ENCODE measurements at places on chromosomes 7 and 10.

- DNase-seq: no peak
These were observed 75.1 kb upstream of the PTPRZ1 start for GRCh38 chr7:121797657-121798452.

GRCh38 chr7:100765250-100765649 lies 31.9 kb downstream of the ZAN start:
- DNase-seq: no peak

DNA sequence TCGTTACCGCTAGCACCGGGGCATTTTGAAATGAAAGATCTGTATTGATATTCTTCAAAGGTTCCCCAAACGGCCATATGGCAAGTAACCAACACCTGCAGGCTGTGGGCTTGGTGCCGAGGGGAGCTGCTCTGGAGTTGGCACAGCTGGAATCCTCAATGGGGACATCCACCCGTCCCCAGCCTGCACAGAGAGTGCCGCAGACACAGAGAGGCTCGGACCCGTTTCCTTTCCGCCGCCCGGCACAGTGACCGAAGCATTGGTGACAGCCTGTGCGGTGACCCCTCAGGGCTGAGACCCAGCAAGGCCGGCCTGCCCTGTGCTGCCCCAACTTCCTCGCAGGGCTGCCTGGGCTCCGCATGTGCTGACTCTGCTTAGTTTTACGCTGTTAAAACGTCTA lies 4.5 kb downstream of the CFAP46 start:
- DNase-seq: no peak

- DNase-seq: no peak
These were observed 481.6 kb downstream of the TNS3 start for GRCh38 chr7:47100148-47100816.

DNA sequence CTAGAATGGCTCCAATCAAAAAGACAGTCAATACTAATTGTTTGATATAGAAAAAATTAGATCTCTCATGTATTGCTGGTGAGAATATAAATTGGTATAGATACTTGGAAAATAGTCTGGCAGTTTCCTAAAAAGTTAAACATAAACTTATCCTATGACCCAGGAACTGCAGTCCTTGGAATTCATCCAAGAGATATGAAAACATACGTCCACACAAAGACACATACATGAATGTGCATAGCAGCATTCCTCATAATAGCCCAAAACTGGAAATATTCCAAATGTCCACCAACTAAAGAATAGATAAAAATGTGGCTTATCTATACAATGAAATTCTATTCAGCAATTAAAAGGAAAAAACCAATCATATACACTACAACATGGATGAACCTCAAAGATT lies 128.4 kb downstream of the ZFAND4 start:
- DNase-seq: no peak

- no peak for DNase-seq
These were observed 46.4 kb downstream of the KMT2E start for GRCh38 chr7:105060437-105060836.

- DNase-seq: no peak
These were observed 30.9 kb downstream of the CAMK2B start for GRCh38 chr7:44294325-44295069.

DNA sequence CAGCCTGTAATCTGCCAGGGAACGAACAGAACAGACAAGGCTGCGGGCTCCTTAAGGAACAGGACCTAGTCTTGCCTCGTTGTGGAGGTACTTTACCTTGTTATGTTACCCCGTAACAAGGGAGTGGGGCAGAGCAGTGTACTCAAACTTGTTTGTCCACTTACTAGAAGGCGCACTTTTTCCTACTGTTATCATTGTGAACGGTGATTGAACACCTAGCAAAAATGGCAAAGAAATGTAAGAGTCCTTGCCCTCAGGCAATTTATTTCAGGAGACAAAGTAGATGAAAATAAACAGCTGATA lies 620 bp upstream of the IMPDH1 start:
- DNase-seq: no peak

- no peak for DNase-seq
These were observed 97.2 kb downstream of the SLC25A13 start for GRCh38 chr7:96224685-96225084.

DNA sequence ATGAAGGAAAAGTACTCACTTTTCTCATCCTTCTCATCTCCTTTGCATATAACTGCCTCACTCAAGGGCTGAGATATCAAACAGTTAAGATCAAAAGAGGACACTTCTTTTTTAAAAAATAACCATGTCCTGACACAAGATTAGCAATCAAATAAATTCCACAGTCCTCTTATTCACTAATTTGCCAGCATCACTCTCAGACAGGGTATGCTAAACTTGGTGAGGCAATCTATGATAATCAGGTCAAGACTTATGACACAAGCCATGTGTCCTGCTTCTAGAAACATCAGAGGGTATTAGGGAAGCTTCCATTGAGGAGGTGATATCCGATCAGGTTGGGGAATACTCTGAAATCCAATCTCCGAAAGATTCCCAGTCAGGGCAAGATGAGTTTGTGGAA lies 10.4 kb downstream of the PANK1 start:
- DNase-seq: no peak

- no peak for DNase-seq
These were observed 3.8 kb downstream of the RTKN2 start for GRCh38 chr10:62264702-62265436.

DNA sequence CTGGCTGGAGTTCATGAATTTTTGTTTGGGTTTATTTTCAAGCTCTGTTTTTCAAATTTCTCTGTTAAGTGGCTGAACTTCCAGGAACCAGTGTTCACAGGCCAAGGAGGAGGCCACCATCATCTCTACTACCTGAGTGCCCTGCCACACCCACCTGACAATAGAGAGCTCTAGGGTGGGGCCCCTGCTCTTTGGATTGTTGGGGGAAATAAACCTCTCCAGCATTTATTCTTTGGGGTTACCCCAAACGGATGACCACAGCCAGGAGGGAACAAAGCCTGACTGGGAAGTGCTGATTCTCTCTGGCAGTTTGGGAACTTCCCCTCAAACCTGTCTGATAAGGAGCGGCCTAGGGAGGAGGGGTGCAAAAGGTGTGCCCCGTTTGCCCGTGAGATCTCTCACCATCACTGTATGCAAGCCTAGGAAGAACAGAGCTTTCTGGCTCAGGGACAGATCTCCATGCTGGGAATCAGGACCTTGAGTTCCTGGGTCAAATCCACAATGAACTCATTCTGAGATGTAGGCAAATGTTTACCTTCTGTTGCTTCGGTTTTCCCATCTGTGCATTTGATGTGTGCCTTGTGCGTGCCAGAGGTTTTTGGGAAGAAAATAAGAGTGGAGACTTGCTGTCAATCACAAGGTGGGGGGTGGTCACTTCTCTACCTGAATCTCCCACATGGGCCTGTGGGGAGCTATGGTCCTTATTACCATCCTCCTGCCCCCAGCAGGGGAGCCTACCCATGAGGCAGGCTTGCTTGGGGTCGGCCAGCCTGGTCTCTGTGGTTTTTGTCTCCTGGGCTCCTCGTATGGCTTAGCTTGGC lies 27.7 kb upstream of the PDCD4 start:
- DNase-seq: no peak

DNA sequence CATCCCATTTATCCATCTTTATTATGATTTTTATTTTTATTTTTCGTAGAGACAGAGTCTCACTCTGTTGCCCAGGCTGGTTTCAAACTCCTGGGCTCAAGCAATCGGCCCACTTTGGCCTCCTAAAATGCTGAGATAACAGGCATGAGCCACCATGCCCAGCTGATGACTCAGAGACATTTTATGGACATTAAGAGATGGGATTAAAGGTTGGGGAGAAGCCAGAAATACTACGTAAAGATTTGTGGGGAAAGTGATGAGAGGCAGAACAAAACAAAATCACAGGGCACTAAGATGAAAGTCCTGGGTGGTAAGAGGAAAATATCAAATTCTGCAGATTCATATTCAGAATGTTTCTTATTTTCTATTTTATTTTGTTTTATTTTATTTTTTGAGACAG lies 7.6 kb downstream of the WNT8B start:
- DNase-seq: no peak

DNA sequence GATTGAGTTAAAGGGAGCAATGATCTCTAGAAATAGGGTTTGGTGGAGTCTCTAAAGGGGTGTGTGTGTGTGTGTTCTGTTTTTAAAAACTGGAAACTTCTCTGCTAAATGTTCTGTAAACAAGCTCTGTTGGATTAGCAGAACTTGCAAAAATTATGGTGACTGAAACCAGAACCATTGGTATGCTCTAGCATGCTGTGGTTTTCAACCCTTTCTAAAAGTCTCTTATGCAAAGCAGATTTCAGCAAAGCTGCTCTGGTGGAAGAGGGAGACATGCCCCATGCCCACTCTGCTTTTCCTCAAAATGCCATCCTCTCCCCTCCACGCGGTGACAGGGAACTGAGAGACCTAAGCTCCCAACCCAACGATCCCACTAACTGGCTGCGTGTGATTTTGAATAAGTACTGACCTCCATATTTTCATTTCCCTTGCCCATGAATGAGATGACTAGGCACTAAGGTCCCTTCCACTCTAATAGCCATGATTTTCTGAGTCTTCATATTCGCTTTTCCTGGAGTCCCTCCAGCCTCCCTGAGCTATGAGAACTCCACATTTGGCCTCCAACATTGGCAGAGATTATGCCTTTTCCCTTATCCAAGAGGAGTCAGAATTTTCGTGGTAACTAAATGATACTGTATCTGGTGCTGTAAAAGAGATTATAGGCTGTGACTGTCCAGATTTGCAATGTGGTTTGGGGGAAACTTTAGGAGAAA lies 117.3 kb upstream of the PALS2 start:
- no peak for DNase-seq

- DNase-seq: no peak
These were observed 9.2 kb downstream of the CLEC2L start for GRCh38 chr7:139532636-139533155.

- no peak for DNase-seq
These were observed 24.1 kb upstream of the SLK start for GRCh38 chr10:103942866-103943265.

DNA sequence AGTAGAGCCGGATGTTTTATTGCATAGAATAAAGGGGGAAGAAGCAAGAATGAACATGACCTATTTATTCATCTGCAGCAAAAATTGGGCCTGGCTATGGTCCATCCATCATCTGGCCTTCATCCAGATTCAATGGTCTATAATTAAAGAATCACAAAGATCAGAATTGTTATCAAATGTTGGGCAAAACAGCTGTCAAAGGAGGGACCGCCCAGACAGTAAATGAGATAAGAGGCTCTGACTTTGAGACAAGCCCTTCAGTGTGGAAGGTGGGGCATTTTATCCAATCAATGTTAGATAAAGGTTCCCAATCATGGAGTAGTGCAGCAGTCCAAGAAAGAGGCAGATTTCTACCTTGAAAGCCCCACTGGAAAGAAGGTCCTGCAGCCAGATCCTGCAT lies 153.5 kb downstream of the PARD3 start:
- no peak for DNase-seq

- DNase-seq: no peak
These were observed 1.9 kb downstream of the HOXA9 start for GRCh38 chr7:27163288-27164044.

GRCh38 chr7:16816824-16817223 lies 12.0 kb upstream of the AGR2 start:
- DNase-seq: no peak

DNA sequence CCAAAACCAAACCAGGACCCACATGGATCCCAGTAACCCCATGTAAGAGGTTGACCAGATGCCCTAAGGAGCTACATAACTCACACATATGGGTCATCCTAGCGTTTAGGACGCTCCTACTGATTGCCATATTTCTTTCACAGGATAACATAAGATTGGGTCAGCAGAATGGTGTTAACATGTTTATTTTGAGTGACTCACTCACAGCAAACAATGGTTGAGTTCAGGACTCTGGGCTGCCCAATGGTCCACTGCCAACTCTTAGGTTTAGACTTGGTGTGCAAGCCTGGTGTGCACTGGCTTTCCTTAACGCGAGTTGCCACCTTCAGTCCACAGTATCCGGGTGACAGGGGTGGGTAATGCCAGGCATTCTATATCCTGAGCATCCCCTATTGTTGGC lies 211.5 kb downstream of the GPAM start:
- no peak for DNase-seq

DNA sequence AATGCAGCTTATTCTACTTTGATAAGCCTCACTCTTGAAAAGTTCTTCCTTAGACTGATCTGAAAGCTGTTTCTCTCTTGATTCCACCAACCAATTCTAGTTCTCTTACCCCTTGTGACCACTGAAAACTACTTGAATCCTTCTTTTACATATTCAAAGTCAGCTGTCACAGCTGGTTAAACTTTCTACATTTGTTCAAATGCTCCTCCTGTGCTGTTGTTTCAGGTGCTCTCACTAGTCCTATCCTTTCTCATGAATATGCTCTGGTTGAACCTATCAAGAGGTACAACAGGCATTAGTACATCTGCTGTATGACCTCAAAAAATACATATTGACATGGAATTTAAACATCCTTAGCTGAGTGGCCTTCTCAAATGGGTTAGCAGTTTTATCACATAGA lies 91.5 kb downstream of the MYO3A start:
- DNase-seq: no peak

DNA sequence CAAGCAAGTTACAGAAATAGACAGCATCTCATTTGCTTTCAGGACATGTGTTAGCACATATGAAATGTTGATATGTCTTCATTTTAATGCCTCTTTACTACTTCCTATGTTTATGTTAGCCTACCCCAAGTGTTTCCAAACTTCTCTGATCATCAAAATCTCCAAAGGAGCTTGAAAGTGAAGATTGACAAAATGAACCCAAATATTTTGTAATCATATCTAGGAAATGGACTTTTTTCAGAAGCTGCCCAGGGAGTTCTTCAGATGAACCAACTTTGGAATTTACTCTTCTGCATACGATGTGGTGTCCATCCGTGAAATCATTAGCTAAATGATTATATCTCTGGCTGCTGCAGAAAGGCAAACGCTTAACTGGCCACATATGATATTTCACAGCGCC lies 101.2 kb upstream of the AOAH start:
- no peak for DNase-seq

All from stimulated activated CD4-positive, alpha-beta T cell treated with anti-CD3 and anti-CD28 coated beads, Interleukin-15, amount 100 ng/mL, for 1 hour (primary cell).